ENCODE measurements at places on chromosomes 16 and 17. TPM values are rescaled to one million over a fixed set of nuclear protein-coding genes. Genes with fewer than 3 reads are reported as not detected.
A peak's percentile ranks its signal among the peaks of the same experiment; 100 is the strongest.

Gene UTS2R
- total RNA-seq, result 1.3 TPM

Gene TTC19
- 21.9 TPM for total RNA-seq

Gene KRT20
- 0.53 TPM for total RNA-seq

Gene ACSM3
- total RNA-seq, result 6.9 TPM

GRCh38 chr17:82752371-82753200 lies 721 bp downstream of the TBCD start:
- peak overlapping the region; percentile 93 for H3K4me3 ChIP-seq
- peak overlapping the region; percentile 67 for H3K27ac ChIP-seq
- peak; percentile 53 for DNase-seq
- peaks cover 14% of the 10 kb centered on the region for H3K4me1 ChIP-seq
- no peaks in the 10 kb centered on the region for H3K27me3 ChIP-seq

- no peaks in the 10 kb centered on the region for H3K27me3 ChIP-seq
- no peak overlapping the region for H3K4me3 ChIP-seq
- no peak overlapping the region for H3K27ac ChIP-seq
- DNase-seq, result no peak
Observed at GRCh38 chr17:75398279-75398678, 7.2 kb downstream of the GRB2 start.

DNA sequence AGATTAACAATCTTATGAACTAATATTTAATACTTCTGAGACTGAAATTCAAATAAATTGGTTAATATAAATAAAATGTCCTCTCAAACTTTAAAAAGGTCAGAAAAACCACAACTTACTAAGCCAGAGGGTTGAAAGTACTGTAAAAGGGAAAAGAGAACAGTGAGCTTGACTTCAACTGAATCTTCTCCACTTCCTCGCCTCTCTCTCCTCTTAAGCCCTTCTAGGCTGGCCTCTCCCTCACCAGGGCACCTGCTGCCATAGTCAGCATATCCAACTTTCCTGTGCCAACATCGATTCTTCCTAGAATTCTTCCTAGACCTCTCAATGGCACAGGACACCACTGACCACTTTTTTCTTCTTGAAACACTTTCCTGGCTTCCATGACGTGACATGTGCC lies 19.4 kb downstream of the GNA13 start:
- no peak overlapping the region for H3K4me3 ChIP-seq
- no peaks in the 10 kb centered on the region for H3K36me3 ChIP-seq
- H3K27me3 ChIP-seq, result no peaks in the 10 kb centered on the region
- DNase-seq, result no peak
- H3K4me1 ChIP-seq, result 0 out of 2 replicates have a peak, but pooled peaks cover 3% of the 10 kb centered on the region

DNA sequence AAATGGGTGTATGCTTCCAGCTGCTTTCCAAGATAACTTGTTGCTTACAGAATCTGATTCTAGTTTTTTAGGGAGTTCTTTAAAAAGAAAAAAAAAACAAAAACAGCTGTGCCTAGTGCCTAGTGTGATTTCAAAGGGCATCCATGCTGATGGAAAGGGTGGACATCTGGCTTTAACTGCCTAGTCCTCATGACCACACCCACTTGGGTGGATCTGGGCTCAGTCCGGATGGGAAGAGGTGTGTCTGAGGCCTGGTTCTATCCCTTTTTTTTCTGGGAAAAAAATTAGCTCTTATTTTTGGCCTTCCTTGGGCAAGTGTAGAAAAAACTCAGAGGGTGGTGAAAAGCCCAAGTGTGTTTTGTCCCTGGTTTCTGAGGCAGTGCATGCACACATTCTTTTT lies 132.3 kb upstream of the CDH11 start:
- no peaks in the 10 kb centered on the region for H3K36me3 ChIP-seq
- DNase-seq, result no peak
- no peak overlapping the region for H3K4me3 ChIP-seq
- H3K27ac ChIP-seq, result no peak overlapping the region

DNA sequence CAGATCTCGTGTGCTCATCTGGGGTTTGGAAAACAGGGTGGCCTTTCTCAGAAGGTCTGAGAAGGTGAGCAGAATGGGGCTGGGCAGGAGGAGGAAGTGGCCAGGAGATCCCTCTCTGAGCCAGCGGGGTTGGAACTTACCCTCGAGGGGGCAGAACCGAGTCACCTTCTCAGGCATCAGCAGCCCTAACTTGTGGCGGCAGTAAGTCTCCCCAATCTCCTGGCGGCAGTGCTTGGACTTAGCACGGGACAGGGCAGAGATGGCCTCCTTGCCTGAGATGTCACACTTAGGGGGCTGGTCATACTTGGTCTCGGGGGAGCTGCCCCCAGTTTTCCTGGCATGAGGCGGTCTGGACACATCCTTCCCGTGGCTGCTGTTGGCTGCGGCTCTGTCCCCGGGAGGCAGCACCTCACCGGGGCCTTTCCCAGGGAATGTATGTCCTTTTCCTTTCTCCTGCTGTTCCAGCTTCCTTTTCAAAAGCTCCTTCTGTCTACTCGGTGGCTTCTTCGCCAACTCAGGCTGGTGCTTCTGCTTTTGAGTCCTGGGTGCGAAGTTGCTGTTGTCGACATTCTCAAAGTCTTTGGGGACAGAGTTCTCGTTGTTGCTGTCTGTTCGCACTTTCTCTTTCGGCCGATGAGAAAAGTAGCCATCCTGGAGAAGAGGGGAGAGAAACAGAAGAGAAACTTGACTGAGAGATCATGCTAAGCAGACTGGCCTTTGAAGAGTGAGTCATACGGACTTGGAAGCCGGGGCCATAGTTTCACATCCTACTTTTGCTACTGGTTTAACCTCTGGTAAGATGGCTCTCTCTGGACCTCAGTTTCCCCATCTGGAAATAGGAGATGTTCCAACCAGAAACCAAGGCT lies 211.7 kb downstream of the XYLT1 start:
- H3K27me3 ChIP-seq, result no peaks in the 10 kb centered on the region
- DNase-seq, result no peak
- 0 out of 2 replicates have a peak, but pooled peaks cover 2% of the 10 kb centered on the region for H3K36me3 ChIP-seq
- H3K27ac ChIP-seq, result no peak overlapping the region
- no peaks in the 10 kb centered on the region for H3K4me1 ChIP-seq
- H3K4me3 ChIP-seq, result no peak overlapping the region

DNA sequence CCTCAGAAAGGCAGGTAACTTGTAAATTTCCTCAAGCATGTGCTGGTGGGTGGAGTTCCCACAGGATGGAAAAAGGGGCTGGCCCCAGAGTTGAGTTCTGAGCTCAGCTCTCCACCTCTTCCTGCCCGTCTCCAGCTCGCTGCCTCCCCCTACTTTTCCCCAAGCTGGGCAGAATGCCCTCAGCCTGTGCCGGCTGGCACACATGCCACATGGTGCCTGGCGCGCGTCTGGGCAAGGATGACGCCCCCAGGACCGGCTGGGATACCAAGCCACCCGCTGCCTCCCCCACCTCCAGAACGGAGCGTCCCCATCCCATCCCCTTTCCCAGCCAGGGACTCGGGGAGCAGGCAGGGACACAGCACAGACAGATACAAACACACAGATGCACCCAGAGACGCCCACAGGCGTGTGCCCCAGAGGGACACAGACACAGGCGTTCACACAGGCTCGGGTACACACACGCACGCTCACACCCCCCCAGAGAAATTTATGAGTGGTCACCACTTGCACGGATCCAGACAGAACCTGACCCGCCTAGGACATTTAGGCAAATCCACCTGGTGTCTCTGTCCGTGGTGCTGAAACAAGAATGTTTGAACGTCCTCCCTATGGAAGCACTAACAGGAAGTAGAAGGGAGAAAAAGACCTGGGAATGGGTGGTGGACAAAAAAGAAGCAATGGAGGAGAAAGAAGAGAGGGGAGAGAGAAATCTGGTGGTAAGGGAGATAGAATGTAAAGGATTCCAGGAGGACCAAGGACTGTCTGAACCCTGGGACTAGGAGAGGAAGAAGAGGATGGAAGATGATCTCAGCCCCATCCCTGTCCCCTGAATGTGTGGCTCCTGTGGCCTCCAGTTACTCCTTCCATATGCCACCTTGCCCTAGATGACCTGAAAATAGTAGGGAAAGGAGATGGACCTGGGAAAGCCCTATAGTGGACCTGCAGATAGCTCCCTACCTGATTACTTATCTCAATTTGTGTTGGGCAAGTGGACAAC lies 15.5 kb downstream of the NEUROD2 start:
- DNase-seq, result peak; percentile 77
- H3K4me3 ChIP-seq, result no peak overlapping the region
- no peaks in the 10 kb centered on the region for H3K36me3 ChIP-seq
- H3K4me1 ChIP-seq, result no peaks in the 10 kb centered on the region
- no peak overlapping the region for H3K27ac ChIP-seq

- no peaks in the 10 kb centered on the region for H3K36me3 ChIP-seq
- no peak overlapping the region for H3K4me3 ChIP-seq
- H3K4me1 ChIP-seq, result no peaks in the 10 kb centered on the region
- no peak for DNase-seq
- H3K27me3 ChIP-seq, result no peaks in the 10 kb centered on the region
Observed at GRCh38 chr17:68228817-68229570, 18.8 kb upstream of the AMZ2 start.

GRCh38 chr16:79122343-79122742 lies 478.2 kb downstream of the MAF start:
- H3K27ac ChIP-seq, result no peak overlapping the region
- H3K4me3 ChIP-seq, result no peak overlapping the region
- H3K27me3 ChIP-seq, result no peaks in the 10 kb centered on the region
- H3K4me1 ChIP-seq, result no peaks in the 10 kb centered on the region

GRCh38 chr17:55434721-55435120 lies 13.1 kb upstream of the MMD start:
- H3K4me1 ChIP-seq, result peaks cover 48% of the 10 kb centered on the region
- no peaks in the 10 kb centered on the region for H3K36me3 ChIP-seq
- no peak for DNase-seq
- no peak overlapping the region for H3K4me3 ChIP-seq
- H3K27ac ChIP-seq, result peak overlapping the region; percentile 94
- no peaks in the 10 kb centered on the region for H3K27me3 ChIP-seq

All from Caco-2 (cell line).